Fibroblast of skin of right biceps (primary cell): ENCODE measurements at places on chromosomes 4 and X.

GRCh38 chrX:40074959-40075332 lies 22.8 kb downstream of the BCOR start:
- DNase-seq: no peak

DNA sequence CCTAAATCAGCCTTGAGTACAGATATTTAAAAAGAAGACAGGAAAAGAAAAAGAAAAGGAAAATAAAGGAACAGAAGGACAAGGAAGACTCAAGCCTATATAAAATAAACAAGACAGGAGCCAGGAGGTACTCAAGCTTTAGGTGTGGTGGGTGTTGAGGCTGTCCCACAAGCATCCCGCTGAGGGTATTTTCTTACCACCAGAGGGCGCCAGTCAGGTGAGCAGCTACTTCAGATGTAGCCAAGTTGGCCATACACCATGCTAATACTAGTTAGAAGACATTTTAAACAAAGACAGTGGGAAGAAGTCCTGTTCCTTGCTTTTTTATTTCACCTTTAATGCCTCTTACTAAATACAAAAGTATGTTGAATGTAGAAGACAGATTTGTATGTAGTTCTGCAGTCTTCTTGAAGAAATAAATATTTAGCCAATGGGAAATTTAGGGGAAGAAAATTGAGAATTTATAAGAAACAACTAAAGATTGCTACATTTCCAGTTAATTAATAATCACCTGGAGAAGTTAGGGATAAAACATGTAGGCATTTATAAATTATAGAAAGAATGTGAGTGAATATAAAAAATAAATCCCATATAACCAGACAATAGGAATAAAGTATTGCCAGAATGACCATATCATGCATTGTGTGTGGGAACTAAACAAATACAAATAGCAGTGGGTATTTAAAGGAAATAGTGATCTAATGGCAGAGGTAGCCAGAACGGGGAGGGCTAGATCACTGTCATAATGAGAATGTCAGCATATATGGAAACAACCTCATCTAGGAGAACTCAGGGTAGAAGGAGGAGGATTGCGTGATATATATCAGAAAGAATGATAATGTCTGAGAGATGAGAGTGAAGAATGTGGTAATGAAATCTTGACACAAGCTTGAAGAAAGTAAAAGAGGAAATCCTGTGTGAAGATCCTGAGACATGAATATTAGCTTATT lies 71.0 kb downstream of the MTHFD2L start:
- DNase-seq: peak; percentile 86

GRCh38 chrX:115367951-115368350 lies 78.4 kb downstream of the LUZP4 start:
- peak; percentile 50 for DNase-seq

- peak; percentile 44 for DNase-seq
Observed at GRCh38 chr4:26081795-26082498, 167.9 kb downstream of the SMIM20 start.

DNA sequence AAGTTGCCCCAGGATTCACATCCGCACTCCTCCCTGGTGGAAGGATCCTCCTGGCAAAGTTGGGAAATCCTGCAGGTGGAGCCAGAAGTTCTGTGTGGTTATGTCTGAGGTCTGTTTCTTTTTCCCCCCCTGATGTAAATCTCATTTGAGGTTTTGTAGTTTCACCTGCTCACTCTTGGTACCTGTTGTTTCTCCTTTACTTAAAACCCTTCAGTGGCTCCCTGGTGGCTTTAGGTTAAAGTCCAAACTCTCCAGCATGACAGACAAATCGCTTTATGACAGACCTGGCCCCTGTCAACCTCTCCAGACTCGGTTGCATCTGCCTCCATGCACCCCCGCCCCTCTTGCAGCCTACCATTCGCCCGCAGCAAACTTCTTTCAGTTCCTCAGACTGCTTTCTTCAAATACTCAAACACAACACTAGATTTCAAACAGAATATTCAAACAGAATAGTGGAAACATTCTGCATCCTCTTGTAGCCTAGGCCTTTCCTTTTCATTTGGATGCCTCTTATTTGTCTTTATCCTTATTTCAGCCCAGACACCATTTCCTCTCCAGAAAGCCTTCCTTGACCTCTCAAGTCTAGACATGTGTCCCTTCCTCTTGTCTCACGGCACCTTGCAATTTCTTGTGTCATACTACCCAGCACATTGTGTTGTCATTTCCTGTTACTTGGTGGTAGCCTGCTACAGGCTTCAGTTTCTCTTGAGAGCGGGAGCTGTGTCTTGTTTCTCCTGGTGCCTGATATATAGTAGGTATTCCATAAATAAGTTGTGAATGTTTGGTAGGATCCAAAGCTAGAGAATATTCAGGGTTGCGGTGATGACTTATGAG lies 24.8 kb downstream of the IL13RA1 start:
- no peak for DNase-seq
